Activated T-helper 1 cell treated with Interleukin-2 at 50 U/mL for 16 hours (primary cell): ENCODE measurements at places on chromosomes 2 and 18.

GRCh38 chr2:152858594-152859265 lies 140.3 kb downstream of the ARL6IP6 start:
- DNase-seq: no peak

DNA sequence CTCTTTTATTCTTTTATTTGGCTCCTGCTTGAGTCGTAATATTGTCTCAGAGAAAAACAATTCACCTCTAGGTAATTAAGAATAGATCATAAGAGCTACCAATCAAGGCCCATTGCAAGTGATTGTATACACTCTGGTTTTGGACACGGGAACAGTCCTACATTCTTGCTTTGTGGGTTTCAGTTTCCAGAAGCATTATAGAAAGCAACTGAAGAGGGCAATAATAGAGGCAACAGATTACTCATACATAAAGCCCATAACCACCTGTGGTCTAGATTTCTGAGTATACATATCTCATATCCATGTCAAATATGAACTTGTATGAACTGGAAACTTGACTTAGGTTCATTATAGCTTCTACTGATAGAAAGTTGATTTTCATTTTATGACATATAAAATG lies 65.4 kb downstream of the DIS3L2 start:
- no peak for DNase-seq

DNA sequence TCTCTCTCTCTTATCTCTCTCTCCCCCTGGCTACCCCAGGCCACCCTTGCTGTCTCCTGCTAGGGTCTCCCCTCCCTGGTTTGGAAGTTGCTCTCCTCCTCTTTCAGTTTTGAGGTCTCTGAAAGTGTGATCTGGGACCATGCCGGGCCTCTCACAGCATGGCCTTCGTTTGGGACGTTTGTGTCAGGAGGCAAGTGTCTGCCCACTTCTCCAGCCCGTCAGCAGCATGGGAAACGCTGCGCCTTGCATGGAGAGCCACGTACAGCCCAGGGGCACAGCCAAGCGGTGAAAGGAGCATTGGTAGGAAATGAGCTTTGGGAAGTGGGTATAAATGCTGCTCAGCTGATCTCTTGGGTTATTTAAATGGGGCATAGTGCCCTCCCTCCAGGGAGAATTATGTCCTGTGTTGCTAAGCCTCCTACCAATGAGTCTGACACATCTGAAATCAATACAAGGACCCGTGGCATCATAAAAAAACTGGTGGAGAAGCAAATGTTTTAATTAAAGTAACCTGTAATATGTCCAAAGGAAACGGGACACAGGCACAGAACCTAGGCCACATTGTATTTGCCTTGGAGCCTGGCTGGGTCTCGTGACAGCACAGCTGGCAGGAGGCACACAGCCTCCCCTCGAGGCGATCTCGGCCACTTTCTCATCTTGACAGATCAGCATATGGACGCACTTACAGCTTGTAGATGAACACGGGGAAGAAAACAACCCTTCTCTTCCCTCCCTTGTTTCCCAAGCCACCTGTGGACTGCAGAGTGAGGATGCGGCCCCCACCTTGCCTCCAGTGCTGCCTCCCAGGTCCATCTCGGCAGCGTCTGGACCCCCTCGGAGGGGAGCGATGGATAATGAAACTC lies 72.7 kb downstream of the SH3RF3 start:
- no peak for DNase-seq

DNA sequence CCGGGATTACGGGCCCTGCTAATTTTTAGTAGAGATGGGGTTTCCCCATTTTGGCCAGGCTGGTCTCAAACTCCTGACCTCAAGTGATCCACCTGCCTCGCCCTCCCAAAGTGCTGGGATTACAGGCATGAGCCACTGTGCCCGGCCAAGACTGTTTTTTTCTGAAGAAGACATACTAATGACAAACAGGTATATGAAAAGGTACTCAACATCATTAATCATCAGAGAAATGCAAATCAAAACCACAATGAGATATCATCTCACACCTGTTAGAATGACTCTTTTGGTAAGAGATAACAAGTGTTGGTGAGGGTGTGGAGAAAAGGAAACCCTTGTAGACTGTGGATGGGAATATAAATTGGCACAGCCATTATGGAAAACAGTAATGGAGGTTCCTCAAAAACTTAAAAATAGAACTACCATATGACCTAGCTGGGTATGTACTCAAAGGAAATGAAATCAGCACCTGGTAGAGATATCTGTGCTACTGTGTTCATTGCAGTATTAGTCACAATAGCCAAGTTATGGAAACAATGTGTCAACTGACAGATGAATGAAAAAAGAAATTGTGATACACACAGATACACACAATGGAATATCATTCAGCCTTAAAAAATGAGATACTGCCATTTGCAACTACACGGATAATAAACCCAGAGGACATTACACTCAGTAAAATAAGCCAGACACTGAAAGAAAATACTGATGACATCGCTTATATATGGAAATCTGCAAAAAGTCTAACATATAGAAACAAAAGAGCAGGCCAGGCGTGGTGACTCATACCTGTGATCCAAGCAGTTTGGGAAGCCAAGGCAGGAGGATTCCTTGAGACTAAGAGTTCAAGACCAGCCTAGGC lies 20.8 kb downstream of the SOS1 start:
- DNase-seq: no peak

GRCh38 chr2:70930371-70931329 lies 5.0 kb upstream of the ATP6V1B1 start:
- DNase-seq: no peak

DNA sequence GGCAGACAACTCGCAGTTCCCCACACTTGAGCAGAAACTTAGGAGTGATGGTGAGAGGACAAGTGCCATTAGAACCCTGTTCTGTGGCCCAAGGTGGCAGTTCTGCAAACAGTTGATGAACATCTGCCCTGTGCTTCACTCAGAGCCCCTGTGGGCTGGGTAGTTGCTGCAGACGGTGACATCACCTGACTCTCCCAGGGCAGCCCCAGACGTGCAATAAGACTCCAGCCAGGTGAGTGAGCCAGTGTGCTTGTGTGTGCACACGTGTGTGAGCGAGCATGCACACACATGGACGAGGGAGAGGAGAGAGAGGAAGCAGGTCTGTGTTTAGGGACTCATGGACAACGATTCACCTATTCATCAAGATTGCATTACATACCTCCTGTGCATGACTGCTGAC lies 136.0 kb upstream of the GLI2 start:
- DNase-seq: no peak

GRCh38 chr2:241912021-241912555 lies 42.6 kb downstream of the RTP5 start:
- no peak for DNase-seq

DNA sequence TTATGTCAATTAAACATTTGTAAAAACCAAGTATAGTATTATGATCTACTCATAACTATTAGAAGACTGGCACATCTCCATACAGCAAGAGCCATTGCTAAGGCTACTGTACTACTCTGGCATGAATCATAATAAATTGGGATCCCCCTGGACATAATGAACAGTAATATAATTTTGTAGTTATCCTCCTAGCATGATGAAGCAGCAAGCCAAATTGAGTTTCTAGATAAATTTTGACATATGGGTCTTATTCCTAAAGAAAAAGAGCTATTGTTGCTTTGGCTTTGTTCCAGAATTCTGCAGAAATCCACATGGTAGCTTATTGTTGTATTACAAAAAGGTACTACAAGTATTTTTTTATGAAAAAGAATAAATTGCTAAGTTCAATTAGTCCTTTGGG lies 204.3 kb downstream of the CAMKMT start:
- no peak for DNase-seq
